ENCODE measurements at places on chromosomes 1 and 21. TPM values are rescaled to one million over a fixed set of nuclear protein-coding genes. Genes with fewer than 3 reads are reported as not detected.

Gene LYPD8
- not detected for total RNA-seq

DNA sequence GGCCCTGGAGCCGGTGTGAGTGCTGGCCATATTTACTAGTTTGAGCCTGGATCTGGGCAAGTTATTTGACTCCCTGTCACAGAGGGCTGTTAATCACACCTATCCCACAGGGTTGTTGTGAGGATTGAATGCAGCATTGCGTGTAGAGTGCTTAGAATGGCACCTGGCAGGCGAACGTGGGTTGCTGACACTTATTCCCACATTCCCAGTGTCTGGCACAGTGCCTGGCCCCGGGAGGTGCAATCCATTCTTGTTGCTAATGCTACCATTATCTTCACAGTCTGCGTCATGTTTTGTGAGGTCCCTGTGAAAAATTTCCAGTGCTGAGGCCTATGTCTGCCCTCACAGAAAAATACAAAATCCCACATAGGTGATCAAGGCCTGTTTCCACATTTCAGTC lies 66.1 kb downstream of the CD2 start:
- DNase-seq: no peak

DNA sequence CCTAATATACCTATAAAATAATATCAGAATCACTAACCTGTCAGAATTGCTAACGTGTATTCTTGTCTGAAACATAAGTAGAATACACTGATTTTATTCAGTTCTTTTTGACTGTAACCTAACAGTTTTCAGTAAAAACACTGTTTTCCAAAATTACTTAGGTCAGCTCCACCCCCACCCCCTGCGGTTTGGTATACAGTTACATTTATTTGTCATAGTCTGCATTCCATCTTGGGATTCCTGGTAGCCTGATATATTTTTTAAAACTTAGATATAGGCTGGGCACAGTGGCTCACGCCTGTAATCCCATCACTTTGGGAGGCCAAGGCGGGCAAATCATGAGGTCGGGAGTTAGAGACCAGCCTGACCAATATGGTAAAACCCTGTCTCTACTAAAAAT lies 19.8 kb upstream of the ABCD3 start:
- no peak for DNase-seq

DNA sequence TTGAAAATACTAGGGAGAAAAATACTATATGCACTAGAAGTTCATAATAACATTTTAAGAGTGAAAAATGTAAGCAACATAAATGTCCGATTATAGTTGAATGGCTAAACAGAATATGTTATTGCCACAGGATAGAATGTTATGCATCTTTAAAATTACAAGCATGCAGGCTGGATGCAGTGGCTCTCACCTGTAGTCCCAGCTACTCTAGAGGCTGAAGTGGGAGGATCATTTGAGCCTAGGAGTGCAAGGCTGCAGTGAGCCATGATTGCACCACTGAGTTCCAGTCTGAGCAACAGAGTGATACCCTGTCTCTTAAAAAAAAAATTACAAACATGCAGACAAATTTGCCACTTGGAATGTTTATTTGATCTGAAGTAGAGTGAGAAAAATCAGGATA lies 3.0 kb upstream of the BATF3 start:
- DNase-seq: no peak

DNA sequence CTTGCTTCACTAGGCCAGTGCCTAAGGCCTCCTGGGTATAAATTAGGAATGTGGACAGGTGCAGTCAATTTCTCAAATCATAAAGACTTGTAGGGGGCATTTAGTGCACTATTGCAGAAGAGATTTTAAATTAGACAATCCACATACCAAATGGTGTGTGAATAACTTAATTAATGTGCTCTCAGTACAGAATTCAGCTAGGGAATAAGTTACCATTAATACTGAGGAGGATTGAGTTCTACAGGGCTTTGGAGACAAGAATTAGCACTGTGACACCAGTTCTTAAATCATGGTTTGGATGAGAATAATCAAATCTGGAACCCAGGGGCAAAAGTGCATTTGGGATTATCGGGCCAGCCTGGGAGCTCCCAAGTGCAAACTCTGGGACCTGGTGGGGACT lies 1.7 kb downstream of the SYPL2 start:
- DNase-seq: no peak

All from HCT116 (cell line).